ENCODE measurements at places on chromosomes 2 and 18.

GRCh38 chr18:23433360-23433759 is 19.7 kb upstream of the RIOK3 start:
- DNase-seq: no peak

DNA sequence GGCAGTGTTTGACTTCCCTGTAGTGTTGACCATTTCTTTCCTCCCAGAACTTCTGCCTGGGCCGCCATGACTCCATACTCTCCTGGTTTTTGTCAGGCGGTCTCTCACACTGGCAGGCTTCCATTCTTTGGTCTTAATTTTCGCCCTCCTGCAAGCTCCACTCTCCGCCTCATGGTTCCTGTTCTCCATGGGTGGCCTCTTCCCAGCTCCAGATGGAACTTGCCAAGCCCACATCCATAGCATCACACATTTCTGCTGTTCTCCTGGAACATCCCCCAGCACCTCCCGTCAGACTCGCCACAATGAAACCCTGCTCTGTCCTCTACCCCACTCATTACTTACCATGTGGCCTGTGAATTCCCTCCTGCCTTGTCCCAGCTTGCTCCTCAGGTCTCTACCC is 896 bp upstream of the AFF3 start:
- DNase-seq: no peak

DNA sequence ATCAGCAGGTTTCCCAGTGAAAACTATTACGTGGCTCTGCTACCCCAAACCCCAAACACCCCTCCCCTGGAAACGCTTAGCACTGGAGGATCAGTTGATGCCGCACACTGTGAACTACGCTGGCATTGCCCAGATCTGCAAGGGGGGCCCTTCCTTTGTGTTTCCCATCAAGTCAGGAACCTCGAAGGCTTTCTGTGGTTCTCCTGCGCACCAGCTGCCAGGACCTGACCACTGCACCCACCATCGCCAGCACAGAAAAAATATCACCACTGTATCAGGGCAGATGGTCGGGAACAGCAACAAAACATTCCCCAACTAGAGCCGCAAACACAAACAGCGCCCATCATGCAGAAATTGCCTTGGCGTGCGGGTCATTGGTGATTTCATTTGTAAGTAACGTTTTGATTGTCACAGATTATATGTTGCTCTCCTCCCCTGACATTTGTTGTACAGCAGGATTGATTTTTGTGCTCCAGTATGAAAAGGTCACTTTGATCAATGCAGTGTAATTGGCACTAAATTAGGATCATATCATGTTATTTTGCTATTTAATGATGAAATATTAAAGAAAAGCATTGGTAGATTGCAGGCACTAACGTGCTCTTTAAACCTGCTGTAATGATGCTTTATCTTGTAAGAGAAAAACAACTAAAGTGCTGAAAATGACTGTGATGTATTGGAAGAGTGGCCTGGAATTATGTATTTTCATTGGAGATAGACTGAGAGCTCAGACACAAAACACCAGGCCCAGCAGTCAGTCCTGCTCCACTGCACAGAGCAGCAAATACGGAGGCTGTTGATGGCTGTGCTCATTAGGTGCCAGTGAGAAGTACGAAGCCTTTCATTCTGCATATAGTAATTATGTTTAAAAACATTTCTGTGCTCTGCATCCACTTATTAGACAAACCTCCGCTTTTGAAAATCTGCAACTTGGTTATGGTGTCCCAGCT is 833.2 kb upstream of the SALL3 start:
- no peak for DNase-seq

DNA sequence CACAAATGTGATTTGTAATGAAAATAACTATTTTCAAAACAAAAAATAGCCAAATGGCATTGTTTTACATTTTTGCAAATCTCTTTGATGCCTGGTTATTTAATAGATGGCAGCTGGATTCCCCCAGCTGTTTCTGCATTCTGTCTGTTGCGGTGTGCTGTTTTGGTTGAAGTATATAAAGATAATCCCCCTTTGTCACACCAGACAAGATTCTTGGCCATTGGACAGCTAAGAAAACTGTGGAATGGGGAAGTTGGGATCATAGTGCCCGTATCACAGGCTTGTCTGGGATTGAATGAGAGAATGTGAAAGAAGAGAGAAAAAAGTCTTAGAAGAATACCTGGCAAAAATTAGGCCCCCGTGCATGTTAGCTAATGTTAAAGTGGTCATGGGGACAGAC is 19.5 kb upstream of the LYPD6B start:
- no peak for DNase-seq

- DNase-seq: no peak
Observed at GRCh38 chr2:150174056-150174805, 313.2 kb downstream of the RND3 start.

DNA sequence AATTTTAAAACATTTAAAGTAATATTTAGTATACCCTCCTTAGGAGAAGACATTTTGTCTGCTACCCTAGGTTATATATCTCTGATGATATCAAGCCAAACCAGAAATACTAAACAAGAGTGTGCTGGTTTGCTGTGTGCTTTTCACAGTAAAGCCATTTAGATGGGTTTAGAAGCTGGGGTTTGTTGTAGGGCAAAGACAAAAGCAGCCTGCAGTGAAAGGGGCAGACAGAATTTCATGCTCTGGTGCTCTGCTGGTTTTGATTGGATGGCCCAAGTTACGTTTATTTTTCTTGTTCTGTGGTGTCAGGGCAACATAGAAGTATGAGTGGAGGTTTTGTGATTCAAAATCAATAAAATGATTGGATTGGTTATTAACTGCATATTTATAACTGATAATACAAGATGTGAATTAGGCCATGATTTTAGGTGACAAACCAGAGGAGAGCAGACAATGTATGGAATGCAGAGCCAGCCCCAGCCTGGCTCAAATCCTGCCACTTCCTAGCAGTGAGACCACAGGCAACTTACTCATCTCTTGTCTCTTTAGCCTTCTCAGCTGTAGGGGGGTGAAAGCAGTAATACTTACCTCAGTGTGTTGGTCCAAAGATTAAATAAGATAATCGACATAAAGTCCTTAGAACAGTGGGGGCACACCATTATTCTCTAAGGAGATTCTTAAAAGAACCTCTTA is 30.9 kb upstream of the IER3IP1 start:
- DNase-seq: no peak

DNA sequence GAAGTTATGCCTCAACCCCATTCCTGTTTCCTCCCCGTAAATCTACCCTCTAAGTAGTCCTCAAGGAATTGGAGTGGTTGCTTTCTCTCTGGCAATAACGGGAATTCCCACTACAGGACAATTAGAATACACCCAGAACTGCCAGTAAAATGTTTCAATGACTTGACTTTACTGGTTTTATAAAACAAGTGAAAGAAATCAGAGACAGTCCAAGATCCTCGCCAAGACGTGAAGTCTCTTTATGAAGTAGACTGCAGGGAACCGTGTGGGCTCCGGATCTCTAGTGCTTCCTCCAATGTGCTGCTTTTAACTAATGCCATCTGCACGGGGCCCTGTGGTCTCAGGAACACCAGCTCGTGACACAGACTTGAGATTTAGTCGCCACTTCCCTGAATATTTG is 101.4 kb downstream of the CPO start:
- no peak for DNase-seq

DNA sequence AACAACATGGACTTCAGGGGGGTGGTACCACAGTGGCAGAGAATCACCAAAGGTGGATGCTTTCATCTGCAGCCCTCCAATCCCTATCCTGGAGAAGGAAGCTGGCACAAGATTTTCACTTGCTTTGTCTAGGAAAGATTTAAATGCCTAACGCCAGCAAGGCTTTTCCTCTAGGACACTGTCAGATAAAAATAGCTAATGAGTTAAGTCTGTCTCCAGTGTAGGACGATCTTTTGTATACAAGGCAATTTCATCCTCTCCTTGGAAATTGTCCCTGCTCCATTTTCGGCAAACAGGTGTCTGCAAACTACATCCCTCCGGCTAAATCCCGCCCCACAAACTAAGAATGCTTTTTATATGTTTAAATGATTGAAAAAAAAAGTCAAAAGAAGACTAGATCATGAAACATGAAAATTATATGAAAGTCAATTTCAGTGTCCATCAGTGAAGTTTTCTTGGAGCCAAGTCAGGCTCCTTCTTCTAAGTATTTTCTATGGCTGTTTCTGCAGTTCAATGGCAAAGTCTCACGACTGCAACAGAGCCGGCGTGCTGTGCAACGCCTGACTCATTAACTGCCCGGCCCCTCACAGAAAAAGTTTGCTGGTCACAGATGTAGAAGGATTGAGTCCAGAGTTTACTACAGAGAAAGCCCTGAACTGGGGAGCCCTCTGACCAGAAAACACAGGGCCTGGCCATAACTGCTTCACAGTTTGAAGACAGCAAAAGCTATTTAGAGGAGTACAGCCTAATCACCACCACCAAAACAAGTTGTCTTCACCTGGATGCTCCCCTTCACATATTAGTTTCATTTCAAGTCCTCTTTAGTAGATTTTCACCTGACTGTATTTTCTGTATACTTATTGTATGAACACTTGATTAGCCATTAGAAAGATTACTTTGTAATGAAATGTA is 52.3 kb downstream of the PIEZO2 start:
- no peak for DNase-seq

- DNase-seq: no peak
Observed at GRCh38 chr2:134401789-134402188, 147.9 kb downstream of the MGAT5 start.
